Right renal cortex interstitium (tissue), 3 donors: ENCODE measurements at places on chromosomes 12 and 14. TPM values are rescaled to one million over a fixed set of nuclear protein-coding genes. Genes with fewer than 3 reads are reported as not detected.

- DNase-seq, result no peak
Observed at GRCh38 chr14:81765651-81766275, 232.1 kb upstream of the SEL1L start.

Gene PLA2G1B
- polyA plus RNA-seq, result 0.40 TPM

Gene DBX2
- 0.11 TPM for polyA plus RNA-seq

Gene GRIN2B
- 0.76 TPM for polyA plus RNA-seq
